ENCODE measurements at places on chromosomes 6 and 20.

DNA sequence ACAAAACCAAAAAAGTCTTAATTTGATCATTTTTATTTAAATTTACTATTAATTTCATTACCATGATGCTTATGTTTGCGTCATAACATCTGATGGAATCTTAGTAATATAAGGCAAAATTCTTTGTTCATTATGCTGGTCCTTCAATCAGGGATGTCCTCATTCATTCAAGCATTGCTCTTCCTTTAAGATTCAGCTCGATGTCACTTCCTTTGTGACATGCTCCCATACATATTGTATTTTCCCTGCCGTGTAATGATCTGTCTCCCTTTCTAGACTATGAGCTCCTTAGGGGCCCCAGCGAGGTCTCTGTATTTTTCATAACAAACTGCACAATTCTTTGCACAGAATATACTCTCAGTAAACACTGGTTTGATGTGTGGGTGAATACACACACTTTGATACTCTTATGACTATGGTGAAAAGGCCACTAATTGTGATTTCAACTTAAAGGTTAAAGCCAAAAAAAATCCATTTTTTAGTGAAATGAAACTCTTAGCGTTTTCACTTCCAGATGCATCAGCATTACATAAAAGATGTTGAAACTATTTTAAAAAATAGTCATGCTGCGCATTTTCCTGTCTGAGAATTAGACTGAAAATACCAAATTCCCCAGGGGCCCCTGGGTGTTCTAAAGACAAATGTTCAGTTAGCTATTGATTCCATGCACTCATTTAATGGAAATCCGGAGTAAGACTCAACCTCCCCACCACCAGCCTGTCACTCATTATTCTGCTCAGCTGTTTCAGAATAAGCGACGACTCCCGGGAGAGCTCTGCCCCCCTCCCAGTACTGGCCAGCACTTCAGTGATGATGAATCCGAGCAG, 169.7 kb downstream of the ATXN1 start:
- DNase-seq, result no peak

GRCh38 chr6:65706436-65706835, 590 bp downstream of the EYS start:
- no peak for DNase-seq

DNA sequence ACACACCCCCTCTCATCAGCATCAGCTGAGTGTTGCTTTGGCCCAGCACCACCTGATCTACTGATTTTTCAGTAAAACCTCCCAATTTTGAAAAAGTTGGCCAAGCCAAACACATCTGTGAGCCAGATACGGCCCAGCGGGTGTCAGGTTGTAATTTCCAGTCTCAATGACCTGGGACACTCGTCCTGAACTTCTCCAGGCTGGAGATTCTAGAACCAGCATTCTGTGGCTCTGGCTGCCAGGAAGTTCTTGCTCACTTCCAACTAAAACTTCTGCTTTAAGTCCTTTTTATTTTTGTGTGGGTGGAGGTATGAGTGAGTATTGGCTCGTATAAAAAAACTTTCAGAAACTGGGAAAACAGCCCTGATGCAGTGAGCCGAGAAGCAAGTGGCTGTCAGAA, 5.1 kb downstream of the KIAA1755 start:
- DNase-seq, result no peak

GRCh38 chr20:50328996-50329898, 138.6 kb downstream of the CEBPB start:
- DNase-seq, result no peak

DNA sequence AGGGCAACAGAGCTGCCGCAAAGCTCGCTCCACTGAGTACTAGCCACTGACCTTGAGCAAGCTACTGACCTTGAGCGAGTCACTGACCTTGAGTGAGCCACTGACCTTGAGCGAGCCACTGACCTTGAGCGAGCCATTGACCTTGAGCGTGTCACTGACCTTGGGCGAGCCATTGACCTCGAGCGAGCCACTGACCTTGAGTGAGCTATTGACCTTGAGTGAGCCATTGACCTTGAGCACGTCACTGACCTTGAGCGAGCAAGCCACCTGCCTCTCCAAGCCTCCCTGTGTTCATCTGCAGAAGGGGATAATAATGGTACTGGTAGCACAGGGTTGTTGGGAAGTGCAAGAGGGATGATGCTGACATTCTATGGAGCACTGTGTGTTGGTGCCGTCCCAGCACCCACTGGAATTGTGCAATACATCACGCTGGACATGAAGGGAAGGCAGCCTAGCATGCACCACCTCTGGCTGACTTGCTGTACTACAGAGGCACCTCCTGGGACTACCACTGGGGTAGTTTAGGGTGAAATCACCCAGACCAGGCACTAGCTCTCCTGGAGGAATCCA, 60.2 kb downstream of the CTCFL start:
- DNase-seq, result peak; percentile 57

GRCh38 chr6:158782432-158783166, 36.6 kb downstream of the EZR start:
- DNase-seq, result no peak

- DNase-seq, result no peak
Observed at GRCh38 chr6:99013145-99013544, 65.4 kb upstream of the FBXL4 start.

- DNase-seq, result peak; percentile 47
Observed at GRCh38 chr20:10228330-10228729, 9.7 kb downstream of the SNAP25 start.

- DNase-seq, result peak; percentile 61
Observed at GRCh38 chr6:131923356-131923755, 27.8 kb downstream of the CCN2 start.

- DNase-seq, result no peak
Observed at GRCh38 chr6:63140692-63141318, 70.5 kb upstream of the FKBP1C start.

- no peak for DNase-seq
Observed at GRCh38 chr20:4300921-4301320, 285.6 kb upstream of the RNF24 start.

DNA sequence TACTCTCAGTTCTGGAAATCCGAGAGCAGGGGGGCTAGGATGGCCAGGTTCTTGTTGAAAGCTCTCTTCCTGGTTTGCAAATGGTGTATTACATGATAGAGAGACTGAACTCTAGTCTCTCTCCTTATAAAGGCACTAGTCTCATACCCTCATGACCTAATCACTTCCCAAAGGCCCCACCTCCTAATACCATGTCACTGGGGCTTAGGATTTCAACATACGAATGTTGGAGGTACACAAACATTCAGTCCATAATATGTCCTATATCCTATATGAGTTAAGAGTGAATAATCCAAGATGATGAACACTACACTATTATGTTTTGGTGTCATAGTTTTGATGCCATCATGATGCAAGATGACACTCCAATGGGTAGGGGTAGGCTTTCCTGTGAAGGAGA, 20.0 kb upstream of the TXLNB start:
- DNase-seq, result no peak

- DNase-seq, result no peak
Observed at GRCh38 chr6:17091122-17091521, 10.7 kb upstream of the STMND1 start.

DNA sequence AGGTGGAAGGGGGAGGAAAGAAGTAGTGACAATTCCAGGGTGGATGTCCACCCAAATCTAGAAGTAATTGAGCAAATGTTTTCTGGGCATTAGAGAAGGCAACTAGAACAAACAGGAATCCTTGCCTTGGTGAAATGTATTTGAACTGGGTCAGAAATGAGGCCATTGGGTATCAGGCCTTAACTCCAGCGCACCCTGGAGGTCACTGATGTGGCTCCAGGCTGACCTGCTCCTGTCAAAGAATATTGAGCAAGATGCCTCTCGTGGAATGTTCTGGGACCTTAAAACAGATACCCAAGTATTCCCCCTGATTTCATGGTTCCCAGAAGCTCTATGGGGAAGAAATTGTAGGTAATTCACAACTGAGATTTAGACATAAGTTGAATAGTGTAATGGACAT, 6.9 kb downstream of the HLA-DPB1 start:
- DNase-seq, result no peak

- no peak for DNase-seq
Observed at GRCh38 chr6:31270788-31271640, 878 bp downstream of the HLA-C start.

DNA sequence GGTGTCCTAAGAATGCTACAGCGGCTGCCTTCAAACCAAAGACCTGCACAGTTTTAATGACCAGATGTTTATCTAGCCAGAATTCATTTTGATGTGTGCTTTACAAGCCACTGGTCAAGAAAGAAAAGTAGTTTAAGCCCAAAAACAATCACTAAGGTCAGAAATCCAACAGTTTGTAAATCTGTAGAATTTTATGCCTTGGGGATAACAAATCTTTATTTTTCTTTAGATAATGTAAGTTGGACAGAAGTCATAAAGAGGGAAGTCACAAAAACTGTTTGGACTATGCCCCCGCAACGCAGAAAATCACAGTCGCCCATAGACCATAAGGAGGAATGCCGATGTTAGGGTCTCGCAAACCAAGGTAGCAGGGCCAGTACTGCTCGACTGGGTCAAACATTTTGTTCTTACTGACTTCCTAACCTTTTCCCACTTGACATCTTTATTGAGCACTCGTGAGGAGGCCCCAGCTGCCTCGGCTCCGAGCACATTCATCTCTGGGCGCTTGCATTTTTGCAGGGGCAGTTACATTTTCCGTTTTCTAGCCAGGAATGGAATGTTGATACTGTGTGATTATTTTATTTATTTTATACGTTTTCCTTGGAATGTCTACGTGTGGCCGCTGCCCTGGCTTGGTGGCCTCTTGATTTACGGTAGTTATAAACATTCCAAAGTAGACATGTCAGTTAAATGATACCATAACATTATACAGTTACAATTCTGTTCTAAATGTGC, 56.7 kb upstream of the APCDD1L start:
- no peak for DNase-seq

DNA sequence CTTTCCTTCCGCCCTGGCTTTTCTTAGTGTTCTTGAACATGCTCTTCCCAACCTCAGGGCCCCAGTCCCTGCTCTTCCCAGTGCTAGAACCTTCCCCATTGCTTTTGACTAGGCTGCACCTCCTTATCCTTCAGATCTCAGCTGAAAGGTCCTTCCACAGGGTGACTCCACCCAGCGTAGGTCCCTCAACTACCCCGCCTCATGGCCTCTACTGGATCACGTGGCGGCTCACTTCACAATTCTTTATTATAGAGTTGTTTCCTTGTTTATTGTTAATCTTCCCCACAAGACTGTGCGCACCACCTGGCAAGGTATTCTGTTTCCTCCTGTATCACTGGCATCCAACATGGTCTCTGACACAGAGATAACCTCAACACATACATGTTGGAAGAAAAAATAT, 31.2 kb downstream of the TTLL9 start:
- DNase-seq, result no peak

DNA sequence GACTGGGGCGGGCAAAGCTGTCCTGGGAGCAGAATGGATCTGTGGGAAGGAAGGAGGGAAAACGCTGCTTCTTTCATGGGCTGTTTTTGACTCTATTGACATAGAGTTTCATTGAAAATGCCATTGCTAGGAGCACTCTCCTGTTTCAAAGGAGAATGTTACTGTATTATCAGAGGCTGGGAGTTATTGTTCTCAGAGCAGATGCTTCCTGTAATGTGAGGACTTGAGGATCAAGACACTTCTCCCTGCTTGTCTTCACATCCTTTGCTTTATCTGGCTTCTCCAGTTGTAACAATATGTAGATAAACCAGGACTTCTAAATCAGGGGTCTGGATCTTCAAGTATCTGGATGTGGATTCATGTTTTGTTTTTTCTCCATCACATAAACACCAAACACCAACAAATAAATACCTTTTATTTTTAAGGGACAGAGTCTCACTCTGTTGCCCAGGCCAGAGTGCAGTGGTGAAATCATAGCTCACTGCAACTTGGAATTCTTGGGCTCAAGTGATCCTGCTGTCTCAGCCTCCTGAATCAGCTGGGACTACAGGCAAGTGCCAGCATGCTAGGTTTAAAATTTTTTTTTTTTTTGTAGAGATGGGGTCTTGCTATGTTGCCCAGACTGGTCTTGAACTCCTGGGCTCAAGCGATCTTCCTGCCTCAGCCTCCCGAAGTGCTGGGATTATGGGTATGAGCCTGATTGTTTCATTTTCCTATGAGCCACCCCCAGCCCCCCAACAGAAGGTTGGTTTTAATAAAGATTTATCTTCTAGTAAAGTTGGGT, 3.9 kb downstream of the CD109 start:
- no peak for DNase-seq

DNA sequence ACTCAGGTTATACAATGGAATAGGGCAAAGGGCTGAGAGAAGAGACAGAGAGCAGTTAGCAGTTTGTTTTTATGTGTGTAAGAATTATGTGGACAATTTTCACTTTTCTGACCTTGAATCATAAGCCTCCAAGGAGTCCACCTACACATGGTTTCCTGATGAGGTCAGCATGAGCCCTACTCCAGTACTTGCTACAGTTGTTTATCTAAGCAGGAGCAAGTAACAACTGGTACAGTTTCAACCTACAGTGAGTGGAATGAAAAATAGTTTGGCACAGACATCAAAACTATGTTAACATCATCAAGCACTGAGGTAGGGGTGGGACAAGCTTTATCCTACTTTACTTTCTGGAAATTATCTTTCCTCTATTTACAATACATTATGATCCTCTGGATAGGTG, 426.7 kb upstream of the ID4 start:
- no peak for DNase-seq

DNA sequence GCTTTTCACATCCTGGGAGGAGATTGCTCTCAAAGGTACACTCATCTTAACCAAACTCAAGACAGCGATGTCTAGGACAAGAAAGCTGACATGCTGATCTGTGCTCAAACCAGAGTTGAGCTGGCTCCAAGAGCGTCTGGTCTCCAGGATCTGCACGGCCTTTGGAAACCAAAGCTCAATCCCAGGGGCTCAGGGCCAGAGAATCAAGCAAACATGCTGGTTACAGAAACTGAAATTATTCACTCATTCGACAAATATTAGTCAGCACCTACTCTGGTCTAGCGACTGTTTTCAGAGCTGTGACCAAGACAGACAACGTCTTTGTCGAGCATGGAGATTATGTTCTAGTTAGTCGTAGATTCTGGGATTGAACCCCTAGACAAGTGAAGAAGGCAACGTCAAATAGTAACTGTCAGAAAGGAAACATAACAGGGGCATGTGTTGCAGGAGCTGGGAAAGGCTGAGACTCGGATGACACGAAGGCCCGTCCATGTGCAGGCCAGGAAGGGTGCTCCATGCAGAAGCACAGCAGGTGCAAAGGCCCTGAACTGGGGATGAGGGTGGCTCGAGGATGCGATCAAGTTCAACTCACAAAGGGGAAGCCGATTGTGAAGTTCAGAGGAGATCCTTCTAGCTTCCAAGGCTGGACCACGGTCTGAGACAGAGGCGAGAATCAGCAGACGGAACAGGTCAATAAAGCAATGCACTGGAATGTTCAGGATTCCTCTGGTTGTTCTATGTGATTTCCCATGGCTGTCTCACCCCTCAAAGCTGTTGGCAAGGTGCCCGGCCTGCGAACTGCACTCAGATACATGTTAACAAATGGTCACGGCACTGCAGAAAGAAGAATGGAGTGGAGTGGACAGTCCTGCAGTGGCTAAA, 12.5 kb upstream of the PCK1 start:
- peak; percentile 14 for DNase-seq
